ENCODE measurements at places on chromosomes 1 and 21. TPM values are rescaled to one million over a fixed set of nuclear protein-coding genes. Genes with fewer than 3 reads are reported as not detected.

DNA sequence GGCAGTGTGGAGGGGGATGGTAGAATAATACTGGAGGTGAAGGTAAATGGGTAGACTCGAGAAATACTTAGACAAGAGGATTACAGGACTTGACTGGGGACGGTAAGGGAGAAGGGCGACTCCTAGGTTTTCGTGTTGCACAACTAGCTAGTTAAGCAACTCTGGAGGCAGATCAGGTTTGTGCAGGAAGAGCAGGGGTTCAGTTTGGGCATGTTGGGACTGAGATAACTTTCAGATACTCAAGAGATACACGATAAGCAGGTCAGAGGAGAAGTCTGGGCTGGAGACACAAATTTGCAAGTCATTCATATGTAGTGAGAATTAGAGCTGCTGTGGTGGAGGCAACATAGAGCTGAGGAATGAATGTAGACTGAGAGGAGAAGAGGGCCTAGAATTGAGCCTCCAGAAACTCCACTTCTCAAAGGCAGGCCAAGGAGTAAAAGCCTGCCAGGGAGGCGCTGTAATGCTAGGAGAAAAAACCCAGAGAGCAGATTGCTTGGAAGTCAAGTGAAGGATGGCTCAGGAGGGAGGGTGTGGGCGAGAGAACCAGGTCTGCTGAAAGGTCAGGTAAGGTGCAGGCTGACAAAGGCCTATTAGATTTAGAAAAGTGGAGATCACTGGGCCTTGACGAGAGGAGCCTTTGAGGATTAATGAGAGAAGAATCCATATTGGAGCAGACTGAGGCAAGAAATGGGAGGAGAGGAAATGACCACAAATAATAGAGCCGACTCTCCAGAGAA lies 20.8 kb downstream of the MAB21L3 start:
- no peaks in the 10 kb centered on the region for H3K27me3 ChIP-seq
- no peak overlapping the region for H3K27ac ChIP-seq
- no peak overlapping the region for H3K4me3 ChIP-seq
- no peak for DNase-seq
- H3K36me3 ChIP-seq: no peaks in the 10 kb centered on the region

DNA sequence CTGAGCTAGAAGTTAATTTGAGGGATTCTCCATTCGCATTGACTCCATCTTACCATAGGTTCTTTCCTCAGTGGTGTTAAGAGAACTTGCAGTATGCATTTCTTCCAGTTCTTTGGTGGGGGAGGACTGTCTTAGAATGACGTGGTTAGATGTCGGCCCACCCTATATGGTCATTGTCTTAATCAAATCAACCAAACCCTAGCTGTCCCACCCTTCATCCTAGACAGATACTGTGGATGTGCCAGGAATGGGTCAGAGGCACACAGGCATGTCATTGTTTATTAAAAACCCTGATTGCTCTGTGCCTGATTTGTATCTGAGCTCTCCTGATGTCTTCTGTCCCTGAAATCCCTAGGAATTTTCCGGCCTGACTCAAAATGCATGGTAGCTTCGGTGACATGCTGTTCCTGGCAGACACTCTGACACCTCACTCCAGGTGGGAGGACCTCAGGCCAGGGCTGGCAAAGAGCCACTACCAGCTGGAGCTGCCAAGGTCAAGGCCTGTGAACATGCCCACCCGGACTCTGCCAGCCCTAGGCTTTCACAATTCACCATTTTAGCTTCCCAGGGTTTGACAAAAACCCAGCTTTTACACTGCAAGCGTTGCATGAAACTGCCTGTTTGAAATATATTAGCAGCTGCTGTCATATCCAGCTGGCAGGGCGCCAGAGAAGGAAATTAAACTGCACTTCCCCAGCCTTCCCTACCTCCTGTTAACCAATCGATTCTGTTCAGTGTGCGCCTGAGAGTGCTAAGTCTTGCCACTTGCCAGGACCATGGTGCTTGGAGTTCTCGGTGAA lies 134.0 kb downstream of the FAM78B start:
- H3K36me3 ChIP-seq: no peaks in the 10 kb centered on the region
- peak; percentile 75 for DNase-seq
- peaks cover 22% of the 10 kb centered on the region for H3K4me1 ChIP-seq
- H3K4me3 ChIP-seq: no peak overlapping the region
- H3K27me3 ChIP-seq: no peaks in the 10 kb centered on the region

- H3K36me3 ChIP-seq: no peaks in the 10 kb centered on the region
- H3K27ac ChIP-seq: no peak overlapping the region
- no peaks in the 10 kb centered on the region for H3K4me1 ChIP-seq
- H3K4me3 ChIP-seq: no peak overlapping the region
- H3K27me3 ChIP-seq: no peaks in the 10 kb centered on the region
- no peak for DNase-seq
Measured at GRCh38 chr1:24984800-24985522, 54.9 kb upstream of the RUNX3 start.

The TM2D1 gene
- total RNA-seq: 29.3 TPM

DNA sequence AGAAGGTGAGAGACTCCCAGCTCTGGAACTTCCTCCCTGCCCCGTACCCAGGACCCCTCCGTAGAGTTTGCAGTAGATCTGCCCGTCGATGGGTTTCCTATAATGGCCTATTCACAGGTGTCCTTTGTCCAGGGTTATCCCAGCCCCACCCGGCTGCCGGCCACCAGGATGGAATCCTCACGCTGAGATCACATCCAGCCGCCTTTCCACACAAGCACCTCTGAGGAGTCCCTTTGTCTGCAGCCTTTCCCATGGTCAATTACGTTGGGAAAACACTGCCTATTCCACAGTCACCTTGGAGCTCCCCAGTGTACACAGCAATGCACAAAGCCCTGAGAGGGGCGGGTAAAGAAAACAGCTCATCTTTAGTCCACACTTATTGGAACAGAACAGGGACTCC lies 190.0 kb upstream of the EDN2 start:
- no peak overlapping the region for H3K4me3 ChIP-seq
- H3K36me3 ChIP-seq: no peaks in the 10 kb centered on the region
- H3K27ac ChIP-seq: no peak overlapping the region
- no peaks in the 10 kb centered on the region for H3K27me3 ChIP-seq
- no peak for DNase-seq
- no peaks in the 10 kb centered on the region for H3K4me1 ChIP-seq

GRCh38 chr1:100622506-100622905 lies 84.6 kb downstream of the GPR88 start:
- peak overlapping the region; percentile 30 for H3K27ac ChIP-seq
- H3K27me3 ChIP-seq: no peaks in the 10 kb centered on the region
- H3K36me3 ChIP-seq: no peaks in the 10 kb centered on the region
- DNase-seq: no peak

The RRAGC gene
- total RNA-seq: 6.9 TPM

The PTGFR gene
- total RNA-seq: 1.0 TPM

DNA sequence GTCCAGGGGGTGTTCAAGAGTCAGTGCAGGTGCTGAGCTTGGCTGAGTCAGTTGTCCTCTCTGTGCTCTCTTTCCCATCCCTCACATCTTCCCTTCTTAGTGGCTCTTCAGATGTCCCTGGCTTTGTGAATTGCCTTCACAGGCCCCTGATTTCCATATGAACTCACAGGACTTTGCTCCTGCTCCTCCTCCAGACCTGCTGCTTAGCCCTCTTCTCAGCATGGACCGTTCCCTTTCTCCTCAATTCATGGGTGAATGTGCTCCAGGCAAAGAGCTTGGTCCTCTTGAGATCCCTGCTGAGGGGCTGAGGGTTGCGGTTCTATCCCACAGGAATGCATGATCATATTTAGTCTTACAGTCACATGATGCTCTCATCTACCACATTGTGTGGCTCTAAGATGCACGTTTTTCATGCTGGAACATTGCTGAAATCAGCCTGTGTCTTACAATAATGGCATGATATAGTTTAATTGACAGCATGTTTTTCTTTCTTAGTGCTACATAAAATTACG lies 30.5 kb downstream of the CACNA1E start:
- no peaks in the 10 kb centered on the region for H3K36me3 ChIP-seq
- no peaks in the 10 kb centered on the region for H3K27me3 ChIP-seq
- DNase-seq: no peak
- no peak overlapping the region for H3K4me3 ChIP-seq
- no peaks in the 10 kb centered on the region for H3K4me1 ChIP-seq

The RNU1-3 gene
- 15,479 TPM for total RNA-seq

DNA sequence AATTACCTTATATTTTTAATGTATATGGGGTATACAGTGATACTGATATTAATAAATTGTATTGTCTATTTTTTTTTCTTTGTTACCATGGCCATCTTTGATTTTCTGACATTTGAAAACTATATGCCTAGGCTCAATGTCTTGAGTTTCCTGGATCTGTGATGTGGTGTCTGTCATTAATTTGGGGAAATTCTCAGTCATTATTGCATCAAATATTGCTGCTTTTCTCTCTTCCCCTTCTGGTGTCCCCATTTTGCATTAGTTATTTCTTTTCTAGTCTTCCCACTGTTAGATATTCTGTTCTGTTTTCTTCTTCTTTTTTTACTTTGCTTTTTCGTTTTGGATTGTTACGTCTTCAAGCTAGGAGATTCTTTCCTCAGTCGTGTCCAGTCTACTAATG lies 33.8 kb downstream of the ZBTB40 start:
- H3K27ac ChIP-seq: no peak overlapping the region
- peaks cover 11% of the 10 kb centered on the region for H3K4me1 ChIP-seq
- H3K27me3 ChIP-seq: no peaks in the 10 kb centered on the region
- no peak overlapping the region for H3K4me3 ChIP-seq

DNA sequence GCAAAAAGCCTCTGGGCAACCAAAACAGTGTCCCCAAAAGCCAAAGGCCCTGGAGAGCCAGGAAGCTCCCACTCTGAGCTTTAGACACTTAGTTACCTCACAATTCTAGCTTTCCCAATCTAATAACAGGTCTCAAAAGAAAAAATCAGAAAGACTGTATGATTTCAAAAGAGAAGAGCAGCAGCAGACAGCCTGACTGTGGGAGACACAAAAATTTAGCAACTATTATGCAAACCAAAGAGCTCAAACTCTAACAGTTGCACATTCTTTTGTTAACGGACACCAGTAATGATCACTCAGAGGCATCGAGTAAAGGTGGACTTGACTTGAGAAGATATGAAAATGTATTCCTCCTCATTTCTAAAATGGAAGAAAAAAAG lies 160.1 kb downstream of the SLC45A1 start:
- H3K4me1 ChIP-seq: peaks cover 6% of the 10 kb centered on the region
- H3K4me3 ChIP-seq: no peak overlapping the region
- H3K27ac ChIP-seq: no peak overlapping the region
- no peaks in the 10 kb centered on the region for H3K27me3 ChIP-seq
- no peak for DNase-seq
- no peaks in the 10 kb centered on the region for H3K36me3 ChIP-seq

- no peak for DNase-seq
- H3K4me1 ChIP-seq: peaks cover 17% of the 10 kb centered on the region
- H3K36me3 ChIP-seq: no peaks in the 10 kb centered on the region
- no peak overlapping the region for H3K4me3 ChIP-seq
- no peak overlapping the region for H3K27ac ChIP-seq
- no peaks in the 10 kb centered on the region for H3K27me3 ChIP-seq
Measured at GRCh38 chr21:28773036-28773435, 219.6 kb downstream of the LTN1 start.

DNA sequence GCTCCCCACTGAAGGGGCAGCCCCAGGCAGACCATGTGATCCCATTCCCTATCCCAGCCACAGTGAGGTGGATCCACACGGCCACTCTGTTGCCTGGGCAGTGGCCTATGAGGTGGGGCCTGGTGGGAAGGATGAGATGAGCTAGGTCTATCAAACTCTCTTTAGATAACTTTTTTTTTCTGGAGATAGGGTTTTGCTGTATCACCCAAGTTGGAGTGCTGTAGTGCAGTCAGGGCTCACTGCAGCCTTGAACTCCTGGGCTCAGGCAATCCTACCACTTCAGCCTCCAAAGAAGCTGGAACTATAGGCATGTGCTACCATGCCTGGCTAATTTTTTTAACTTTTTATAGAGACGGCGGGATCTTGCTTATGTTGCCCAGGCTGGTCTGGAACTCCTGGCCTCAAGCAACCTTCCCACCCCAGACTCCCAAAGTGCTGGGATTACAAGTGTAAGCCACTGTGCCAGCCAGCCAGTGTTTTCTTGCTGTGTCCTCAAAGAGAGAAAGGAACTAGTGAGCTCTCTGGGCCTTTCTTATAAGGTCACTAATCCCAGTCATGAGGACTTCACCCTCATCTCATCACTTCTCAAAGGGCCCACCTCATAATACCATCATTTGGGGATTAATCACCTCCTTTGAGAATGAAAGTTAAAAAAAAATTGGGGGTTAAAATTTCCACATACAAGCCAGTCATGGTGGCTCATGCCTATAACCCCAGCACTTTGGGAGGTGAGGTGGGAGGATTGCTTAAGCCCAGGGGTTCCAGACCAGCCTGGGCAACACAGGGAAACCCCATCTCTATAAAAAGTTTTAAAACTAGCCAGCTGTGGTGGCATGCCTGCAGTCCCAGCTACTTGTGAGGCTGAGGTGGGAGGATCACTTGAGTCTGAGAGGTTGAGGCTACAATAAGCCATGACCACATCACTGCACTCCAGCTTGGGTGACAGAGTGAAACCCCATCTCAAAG lies 36.6 kb downstream of the H3-3A start:
- H3K4me3 ChIP-seq: no peak overlapping the region
- H3K27me3 ChIP-seq: no peaks in the 10 kb centered on the region
- H3K27ac ChIP-seq: no peak overlapping the region
- H3K4me1 ChIP-seq: peaks cover 10% of the 10 kb centered on the region

DNA sequence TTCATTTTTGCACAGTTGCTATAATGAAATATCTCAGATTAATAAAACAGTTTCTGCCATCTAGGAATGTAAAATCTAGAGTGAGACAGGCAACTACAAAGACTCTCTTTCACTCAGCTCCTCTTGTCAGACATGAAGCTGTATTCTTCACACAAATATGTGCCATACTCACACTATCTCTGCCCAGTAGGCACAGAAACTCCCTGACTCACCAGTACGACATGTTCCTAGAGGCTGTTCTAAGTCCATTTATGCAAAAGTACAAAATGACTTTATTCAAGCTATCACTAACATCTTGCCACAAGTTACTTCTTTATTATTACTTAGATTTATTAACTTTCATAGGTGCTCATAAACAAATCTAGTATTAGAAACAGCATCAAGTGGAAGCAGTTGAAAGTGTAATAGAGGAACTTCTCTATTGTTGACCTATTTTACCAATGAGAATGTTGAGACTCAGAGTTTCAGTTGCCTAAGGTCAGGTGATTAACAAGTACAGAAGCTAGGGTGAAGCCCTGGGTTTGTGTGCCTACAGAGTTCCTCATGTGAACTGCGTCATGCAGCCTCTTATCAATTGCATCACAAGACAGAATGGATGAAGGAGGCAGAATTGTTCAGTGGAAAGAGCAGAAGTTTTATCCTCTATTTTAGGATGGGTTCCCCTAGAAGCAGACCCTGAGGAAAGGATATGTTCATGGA lies 98.9 kb downstream of the RGS2 start:
- no peak overlapping the region for H3K27ac ChIP-seq
- no peaks in the 10 kb centered on the region for H3K36me3 ChIP-seq
- H3K4me3 ChIP-seq: no peak overlapping the region
- peaks cover 27% of the 10 kb centered on the region for H3K4me1 ChIP-seq
